T-helper 17 cell (primary cell): ENCODE measurements at places on chromosomes 7 and 10.

DNA sequence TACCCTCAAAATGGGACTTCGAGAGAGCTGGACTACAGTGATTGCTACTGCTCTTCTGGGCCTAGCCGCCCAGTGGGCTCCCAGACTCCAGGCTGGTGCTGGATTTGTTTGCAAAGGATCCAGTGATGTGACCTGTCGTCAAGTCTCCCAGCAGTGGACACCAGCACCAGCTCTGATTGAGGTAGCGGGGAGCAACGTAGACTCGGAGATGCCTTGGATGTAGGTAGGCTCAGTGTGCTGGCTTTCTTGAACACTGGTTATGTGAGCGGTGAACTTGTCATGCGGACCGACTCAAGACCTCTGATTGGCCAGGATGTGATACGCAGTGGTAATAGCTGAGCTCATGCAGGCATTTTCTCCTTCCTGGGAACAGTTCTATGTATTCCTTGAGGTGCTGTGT is 19.4 kb downstream of the AKR1C2 start:
- no peak for DNase-seq
- peaks cover 8% of the 10 kb centered on the region for H3K4me1 ChIP-seq
- H3K27me3 ChIP-seq: peaks cover 45% of the 10 kb centered on the region
- H3K27ac ChIP-seq: no peak overlapping the region
- H3K4me3 ChIP-seq: no peak overlapping the region

DNA sequence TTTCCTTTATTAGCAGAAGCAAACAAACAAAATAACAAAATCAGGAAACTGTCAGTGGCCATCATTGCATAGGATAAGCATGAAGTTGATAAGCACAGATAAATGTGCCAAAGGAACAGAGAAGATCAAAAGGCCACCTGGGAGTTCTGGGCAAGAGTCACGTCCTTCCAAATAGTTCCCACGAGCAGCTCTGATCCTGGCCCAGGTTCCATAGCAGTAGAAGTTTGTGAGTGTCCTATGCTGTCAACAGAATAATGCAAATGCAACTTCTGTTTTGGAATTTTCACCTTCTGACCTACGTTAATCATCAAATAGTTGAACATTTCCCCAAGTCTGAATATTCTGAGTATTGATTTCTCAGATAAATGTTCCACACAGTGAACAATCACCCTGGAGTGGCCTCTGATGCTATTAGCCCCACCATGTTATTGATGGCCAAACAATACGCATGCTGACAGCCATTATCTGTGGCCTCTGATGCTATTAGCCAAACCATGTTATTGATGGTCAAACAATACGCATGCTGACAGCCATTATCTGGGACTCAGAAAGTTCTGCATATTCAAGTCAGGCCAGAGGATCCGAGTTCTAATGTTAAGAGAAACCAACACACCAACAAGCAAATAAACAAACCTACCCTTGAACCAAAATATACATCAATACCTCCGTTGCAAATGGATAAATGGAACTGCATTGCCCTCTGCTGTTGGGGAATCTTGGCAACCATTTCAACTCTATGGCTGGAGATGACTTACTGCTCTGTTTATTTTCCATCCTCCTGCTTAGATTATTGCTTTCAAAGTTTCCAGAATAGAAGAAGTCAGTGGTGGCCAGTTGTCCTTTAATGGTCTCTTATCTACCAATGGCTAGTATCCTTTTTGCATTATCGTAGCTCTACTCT is 63.3 kb downstream of the MRC1 start:
- H3K27me3 ChIP-seq: peaks cover 11% of the 10 kb centered on the region
- H3K36me3 ChIP-seq: no peaks in the 10 kb centered on the region
- H3K27ac ChIP-seq: no peak overlapping the region
- peak; percentile 18 for DNase-seq

- H3K4me1 ChIP-seq: peaks cover 31% of the 10 kb centered on the region
- peaks cover 7% of the 10 kb centered on the region for H3K36me3 ChIP-seq
- H3K27me3 ChIP-seq: no peaks in the 10 kb centered on the region
- no peak for DNase-seq
- no peak overlapping the region for H3K27ac ChIP-seq
Observed at GRCh38 chr7:55970978-55971377, 6.6 kb downstream of the NIPSNAP2 start.

DNA sequence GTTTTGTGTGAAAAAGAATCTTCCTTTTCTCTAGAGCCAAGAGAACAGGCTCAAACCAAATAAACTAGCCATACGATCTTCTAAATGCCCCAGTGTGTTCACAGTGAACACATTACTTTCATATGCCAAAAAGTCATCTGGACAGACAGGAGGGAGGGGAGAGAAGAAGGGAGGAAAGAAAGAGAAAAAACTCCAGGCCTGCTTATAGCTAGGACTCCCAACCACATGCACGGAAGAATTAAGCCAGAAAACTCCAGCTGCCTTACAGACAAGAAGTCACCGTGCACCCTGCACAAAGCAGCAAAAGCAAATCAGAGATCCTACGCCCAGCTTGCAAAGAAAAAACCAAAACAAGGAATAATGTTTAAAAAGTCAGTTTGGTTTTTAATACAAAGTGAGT is 34.3 kb downstream of the SNX8 start:
- no peak overlapping the region for H3K27ac ChIP-seq
- H3K4me1 ChIP-seq: peaks cover 3% of the 10 kb centered on the region
- no peaks in the 10 kb centered on the region for H3K36me3 ChIP-seq
- no peak for DNase-seq
- no peak overlapping the region for H3K4me3 ChIP-seq

GRCh38 chr10:52040486-52040885 is 273.6 kb upstream of the DKK1 start:
- DNase-seq: no peak
- H3K27me3 ChIP-seq: peaks cover 9% of the 10 kb centered on the region
- H3K36me3 ChIP-seq: no peaks in the 10 kb centered on the region

DNA sequence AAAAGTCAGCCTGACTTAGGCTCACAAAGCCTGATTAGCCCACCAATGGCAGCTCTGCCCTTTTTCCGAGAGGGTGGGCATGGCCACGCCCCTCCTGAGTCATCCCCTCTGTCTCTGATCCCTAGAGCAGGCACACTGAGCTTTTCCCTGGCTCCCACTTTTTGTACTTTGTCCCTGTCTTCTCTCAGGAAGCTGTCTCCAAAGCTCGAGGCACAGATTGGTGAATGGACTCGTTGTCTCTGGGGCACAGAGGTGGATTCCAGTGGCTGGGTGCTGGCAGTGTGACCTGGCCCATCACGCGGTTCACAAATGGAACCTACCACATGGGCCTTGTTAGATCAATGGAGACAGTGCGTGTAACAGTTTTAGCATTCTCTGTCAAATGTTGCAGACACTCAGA is 313.5 kb downstream of the WDR37 start:
- H3K36me3 ChIP-seq: peaks cover 2% of the 10 kb centered on the region
- peaks cover 2% of the 10 kb centered on the region for H3K4me1 ChIP-seq
- no peak overlapping the region for H3K4me3 ChIP-seq
- peak overlapping the region; percentile 39 for H3K27ac ChIP-seq

DNA sequence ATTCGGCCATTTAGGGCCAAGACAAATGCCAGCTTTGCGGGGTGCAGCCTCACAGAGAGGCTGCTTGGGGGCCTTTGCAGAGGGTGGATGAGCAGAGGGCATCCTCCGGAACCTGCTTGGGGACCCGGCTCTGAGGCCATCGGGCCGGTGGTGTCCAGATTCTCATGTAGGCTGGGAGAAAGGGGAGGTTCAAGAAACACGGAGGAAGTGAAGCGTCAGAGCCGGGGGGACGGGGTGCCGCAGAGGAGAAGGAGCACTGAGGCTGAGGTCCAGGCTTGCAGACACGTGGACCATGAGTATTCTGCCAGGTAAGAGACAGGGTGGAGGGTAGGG is 150.7 kb upstream of the SHH start:
- no peak overlapping the region for H3K4me3 ChIP-seq
- no peak overlapping the region for H3K27ac ChIP-seq
- H3K27me3 ChIP-seq: peaks cover 39% of the 10 kb centered on the region
- no peaks in the 10 kb centered on the region for H3K4me1 ChIP-seq
- DNase-seq: no peak

GRCh38 chr10:45418849-45419675 is 45.0 kb downstream of the ALOX5 start:
- H3K4me3 ChIP-seq: peak overlapping the region; percentile 96
- peaks cover 3% of the 10 kb centered on the region for H3K36me3 ChIP-seq
- H3K27me3 ChIP-seq: no peaks in the 10 kb centered on the region
- peak; percentile 41 for DNase-seq

- DNase-seq: no peak
- H3K27ac ChIP-seq: peak overlapping the region; percentile 90
- H3K4me3 ChIP-seq: peak overlapping the region; percentile 88
- H3K4me1 ChIP-seq: peaks cover 24% of the 10 kb centered on the region
- no peaks in the 10 kb centered on the region for H3K27me3 ChIP-seq
Observed at GRCh38 chr10:69061305-69062161, 26.4 kb upstream of the SRGN start.

- H3K4me1 ChIP-seq: peaks cover 52% of the 10 kb centered on the region
- H3K27me3 ChIP-seq: no peaks in the 10 kb centered on the region
- DNase-seq: no peak
- peak overlapping the region; percentile 94 for H3K27ac ChIP-seq
Observed at GRCh38 chr7:24910551-24911212, 69.3 kb downstream of the OSBPL3 start.

GRCh38 chr7:151727579-151728285 is 149.2 kb downstream of the PRKAG2 start:
- no peaks in the 10 kb centered on the region for H3K27me3 ChIP-seq
- no peak overlapping the region for H3K4me3 ChIP-seq
- DNase-seq: no peak
- H3K4me1 ChIP-seq: peaks cover 13% of the 10 kb centered on the region
- H3K36me3 ChIP-seq: no peaks in the 10 kb centered on the region

GRCh38 chr7:154575497-154575896 is 427.4 kb downstream of the PAXIP1 start:
- H3K27me3 ChIP-seq: no peaks in the 10 kb centered on the region
- DNase-seq: no peak
- no peak overlapping the region for H3K4me3 ChIP-seq
- no peaks in the 10 kb centered on the region for H3K36me3 ChIP-seq
- no peak overlapping the region for H3K27ac ChIP-seq

- no peak for DNase-seq
- H3K27ac ChIP-seq: no peak overlapping the region
- H3K27me3 ChIP-seq: peaks cover 21% of the 10 kb centered on the region
- no peak overlapping the region for H3K4me3 ChIP-seq
- no peaks in the 10 kb centered on the region for H3K36me3 ChIP-seq
Observed at GRCh38 chr7:107684947-107685463, 24.4 kb downstream of the SLC26A4 start.

- DNase-seq: no peak
- no peak overlapping the region for H3K4me3 ChIP-seq
- H3K27ac ChIP-seq: no peak overlapping the region
- no peaks in the 10 kb centered on the region for H3K36me3 ChIP-seq
- no peaks in the 10 kb centered on the region for H3K27me3 ChIP-seq
- H3K4me1 ChIP-seq: peaks cover 9% of the 10 kb centered on the region
Observed at GRCh38 chr7:131335639-131336381, 8.1 kb downstream of the MKLN1 start.

DNA sequence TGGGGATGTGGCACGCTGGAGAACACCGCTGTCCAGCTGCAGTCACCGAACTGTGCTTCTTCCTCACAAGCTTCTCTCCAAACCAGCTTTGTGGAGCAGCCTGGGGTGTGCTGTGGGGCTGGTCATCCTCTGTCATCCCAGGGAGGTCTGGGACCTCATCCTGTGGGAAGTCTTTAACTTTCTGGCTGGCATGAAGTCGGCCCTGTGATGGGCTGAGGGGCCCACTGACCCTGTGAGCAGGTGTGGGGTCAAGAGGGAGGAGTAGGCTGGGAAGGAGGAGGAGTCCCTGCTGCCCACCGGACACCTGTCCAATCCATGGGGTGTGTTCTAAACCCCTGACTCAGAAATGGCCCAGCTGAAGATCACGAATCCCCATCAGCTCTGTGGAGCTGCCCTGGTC is 136.2 kb upstream of the SHH start:
- no peak overlapping the region for H3K4me3 ChIP-seq
- no peaks in the 10 kb centered on the region for H3K36me3 ChIP-seq
- no peak overlapping the region for H3K27ac ChIP-seq
- H3K27me3 ChIP-seq: peaks cover 28% of the 10 kb centered on the region

DNA sequence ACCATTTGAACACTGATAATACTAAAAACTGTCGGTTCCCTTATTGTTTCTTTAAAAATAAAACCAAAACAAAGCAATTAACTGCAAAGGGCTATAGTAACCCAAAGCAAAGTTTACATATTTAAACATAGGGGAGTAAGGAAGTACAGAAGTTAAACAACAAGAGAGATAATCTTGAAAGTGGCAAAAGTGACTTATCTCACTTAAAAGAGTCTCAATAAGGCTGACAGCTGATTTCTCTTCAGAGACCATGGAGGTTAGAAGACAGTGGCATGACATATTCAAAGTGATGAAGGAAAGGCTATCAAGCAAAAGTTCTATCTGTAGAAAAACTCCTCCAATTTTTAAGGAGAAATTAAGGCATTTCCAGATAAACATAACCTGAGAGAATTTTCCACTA is 233.5 kb upstream of the HDAC9 start:
- DNase-seq: no peak
- no peaks in the 10 kb centered on the region for H3K36me3 ChIP-seq
- H3K4me1 ChIP-seq: no peaks in the 10 kb centered on the region
- no peaks in the 10 kb centered on the region for H3K27me3 ChIP-seq
- H3K27ac ChIP-seq: no peak overlapping the region
- H3K4me3 ChIP-seq: no peak overlapping the region

- H3K27ac ChIP-seq: no peak overlapping the region
- no peaks in the 10 kb centered on the region for H3K36me3 ChIP-seq
- H3K27me3 ChIP-seq: peaks cover 4% of the 10 kb centered on the region
- no peak for DNase-seq
- no peak overlapping the region for H3K4me3 ChIP-seq
Observed at GRCh38 chr10:120475844-120476791, 19.1 kb downstream of the PLPP4 start.

DNA sequence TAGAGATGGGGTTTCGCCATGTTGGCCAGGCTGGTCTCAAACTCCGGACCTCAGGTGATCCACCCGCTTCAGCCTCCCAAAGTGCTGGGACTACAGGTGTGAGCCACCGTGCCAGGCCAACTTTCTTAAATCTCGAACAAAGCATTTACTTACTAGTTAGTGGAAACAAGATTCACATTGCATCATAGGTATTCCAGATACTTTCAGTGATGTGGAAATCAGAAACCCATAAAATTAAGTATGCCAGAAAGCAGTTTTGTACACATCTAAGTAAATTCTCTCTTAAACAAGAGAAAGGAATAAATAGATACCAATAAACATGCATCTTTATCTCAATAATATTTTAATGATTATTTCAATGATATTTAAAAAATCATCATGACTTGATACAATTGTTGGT is 75.5 kb downstream of the DGKI start:
- no peak for DNase-seq
- H3K4me1 ChIP-seq: no peaks in the 10 kb centered on the region
- no peak overlapping the region for H3K27ac ChIP-seq
- peaks cover 13% of the 10 kb centered on the region for H3K27me3 ChIP-seq
